Fibroblast of pulmonary artery (primary cell): ENCODE measurements at places on chromosomes 7 and 10.

- peak; percentile 97 for DNase-seq
Measured at GRCh38 chr10:34739915-34740314, 75.2 kb downstream of the PARD3 start.

- no peak for DNase-seq
Measured at GRCh38 chr10:86535132-86535882, 13.7 kb upstream of the WAPL start.

DNA sequence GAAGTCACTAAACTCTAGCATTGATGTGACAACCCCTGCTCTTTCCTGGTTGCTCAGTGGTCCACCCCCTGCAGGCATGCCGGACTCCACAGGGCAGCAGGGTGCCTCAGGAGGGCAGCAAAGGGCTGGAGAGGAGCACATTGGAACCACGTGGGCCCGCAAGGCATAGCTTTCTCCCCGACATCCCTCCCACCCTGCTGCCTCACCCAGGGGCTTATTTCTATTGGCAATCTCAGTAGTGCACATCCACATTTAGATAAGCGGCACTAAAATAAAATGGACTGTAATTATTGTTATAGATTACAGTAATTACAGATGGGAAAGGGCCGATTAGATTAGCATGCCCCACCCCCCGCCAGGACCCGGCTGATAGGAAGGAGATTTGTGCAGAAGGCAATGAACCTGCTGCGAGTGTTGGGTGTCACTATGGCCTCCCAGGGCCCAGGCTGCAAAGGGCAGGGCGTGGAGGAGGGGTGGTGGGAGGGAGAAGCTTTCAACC lies 580.1 kb downstream of the GRID1 start:
- DNase-seq, result no peak

DNA sequence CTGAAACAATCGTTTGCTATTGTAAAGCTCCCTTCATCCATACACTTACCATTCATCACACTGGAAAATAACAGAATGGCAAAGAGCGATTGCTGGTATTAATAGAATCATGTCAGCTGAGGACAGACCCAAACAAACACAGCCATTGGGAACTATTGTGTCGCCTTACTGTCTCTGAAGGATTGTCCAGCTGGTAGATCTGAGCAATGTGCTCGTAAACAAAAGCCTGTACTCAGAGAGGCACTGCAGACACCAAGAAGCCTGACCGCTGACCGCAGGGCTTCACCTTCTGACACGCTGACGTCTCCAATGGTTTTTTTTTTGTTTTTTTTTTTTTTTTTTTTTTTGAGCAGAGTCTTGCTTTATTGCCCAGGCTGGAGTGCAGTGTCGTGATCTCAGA lies 151.0 kb upstream of the FRMD4A start:
- DNase-seq, result no peak

DNA sequence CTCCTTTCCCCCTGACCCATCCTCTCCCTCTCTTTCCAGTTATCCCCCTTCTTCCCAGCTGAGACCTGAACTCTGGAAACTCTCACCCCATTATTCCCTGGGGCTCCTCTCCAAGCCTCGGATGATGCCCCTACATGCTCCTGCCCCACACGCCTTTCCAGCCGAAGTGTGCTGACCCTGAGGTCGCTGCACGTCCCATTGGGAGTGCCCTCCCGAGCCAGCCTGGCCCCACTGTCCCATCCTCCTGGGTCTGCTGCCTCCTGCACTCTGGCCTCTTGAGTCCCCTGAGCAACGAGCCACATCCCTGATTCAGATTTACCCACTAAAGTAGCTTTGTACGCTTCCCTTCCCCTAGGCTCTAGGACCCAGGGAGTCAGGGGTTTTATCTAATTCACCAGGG lies 87.4 kb downstream of the TCERG1L start:
- DNase-seq, result no peak

GRCh38 chr10:77229704-77230103 lies 407.9 kb downstream of the KCNMA1 start:
- no peak for DNase-seq

- DNase-seq, result no peak
Measured at GRCh38 chr10:129912166-129912917, 51.7 kb downstream of the EBF3 start.

GRCh38 chr7:128323459-128324367 lies 20.0 kb downstream of the RBM28 start:
- DNase-seq, result no peak

GRCh38 chr10:92689663-92690210 lies at the start of gene HHEX:
TSS of gene HHEX (plus strand) at chr10:92689955. CDS start at chr10:92689987, 32 bp downstream.
- DNase-seq, result peak; percentile 82

DNA sequence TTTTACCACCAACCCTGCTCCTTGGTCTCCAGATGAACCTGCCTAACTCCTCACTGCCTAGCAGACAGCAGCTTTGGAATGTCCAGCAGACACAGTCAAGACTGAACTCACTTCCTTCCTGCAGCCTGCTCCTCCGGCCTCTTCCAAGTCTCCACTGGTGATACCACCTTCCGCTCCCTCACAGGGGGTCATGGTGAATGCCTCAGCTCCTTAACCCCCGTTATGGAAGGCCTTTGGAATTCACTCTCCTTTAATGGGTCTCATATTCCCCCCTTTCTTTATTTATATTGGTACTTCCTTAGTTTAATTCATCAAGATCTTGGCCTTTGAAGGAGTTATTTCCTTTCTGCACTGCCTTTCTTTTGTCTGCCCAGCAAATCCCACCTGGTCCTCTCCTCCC lies 44.9 kb upstream of the ZNF32 start:
- DNase-seq, result peak; percentile 86

DNA sequence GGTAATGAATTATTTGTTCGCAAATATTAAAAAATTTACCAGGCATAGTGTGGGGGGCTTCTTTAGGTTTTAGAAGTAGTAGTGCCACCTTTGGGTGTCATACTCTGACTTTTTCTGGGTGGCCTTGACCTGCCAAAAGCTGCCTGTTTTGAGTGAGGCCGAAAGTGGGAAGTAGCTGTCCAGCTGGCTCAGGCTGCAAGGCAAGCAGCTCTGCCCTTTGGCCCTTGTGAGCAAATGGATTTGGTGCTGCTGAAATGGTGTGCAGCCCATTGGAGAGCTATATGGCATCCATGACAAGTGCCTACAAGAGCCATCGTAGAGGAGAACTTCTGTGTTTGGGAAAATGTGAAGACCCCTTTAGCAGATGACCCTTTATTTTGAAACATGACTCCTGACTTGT lies 20.2 kb upstream of the ICA1 start:
- DNase-seq, result no peak

- peak; percentile 97 for DNase-seq
Measured at GRCh38 chr10:14405076-14406065, 74.6 kb upstream of the FRMD4A start.

GRCh38 chr10:119198438-119198837 lies 8.9 kb upstream of the GRK5 start:
- no peak for DNase-seq

GRCh38 chr7:123537026-123537642 lies 2.7 kb upstream of the IQUB start:
- peak; percentile 58 for DNase-seq

DNA sequence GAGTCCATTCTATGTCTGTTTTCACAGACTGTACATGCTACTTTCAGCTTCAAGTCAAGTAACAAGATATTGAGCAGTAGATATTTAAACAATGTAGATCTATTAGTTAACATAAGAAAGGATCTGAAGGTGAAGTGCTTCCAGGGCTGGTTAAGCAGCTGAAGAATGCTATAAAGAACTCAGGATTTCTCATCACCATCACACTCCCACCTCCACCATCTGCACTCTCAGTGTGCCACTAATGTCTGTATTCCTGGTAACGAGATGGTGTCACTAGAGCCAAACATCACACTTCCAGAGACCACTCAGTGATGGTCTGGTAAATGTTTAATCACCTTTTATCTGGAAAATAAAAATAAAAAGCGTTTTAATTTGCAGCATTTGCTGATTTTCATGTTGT lies 224.0 kb upstream of the FERD3L start:
- DNase-seq, result no peak

DNA sequence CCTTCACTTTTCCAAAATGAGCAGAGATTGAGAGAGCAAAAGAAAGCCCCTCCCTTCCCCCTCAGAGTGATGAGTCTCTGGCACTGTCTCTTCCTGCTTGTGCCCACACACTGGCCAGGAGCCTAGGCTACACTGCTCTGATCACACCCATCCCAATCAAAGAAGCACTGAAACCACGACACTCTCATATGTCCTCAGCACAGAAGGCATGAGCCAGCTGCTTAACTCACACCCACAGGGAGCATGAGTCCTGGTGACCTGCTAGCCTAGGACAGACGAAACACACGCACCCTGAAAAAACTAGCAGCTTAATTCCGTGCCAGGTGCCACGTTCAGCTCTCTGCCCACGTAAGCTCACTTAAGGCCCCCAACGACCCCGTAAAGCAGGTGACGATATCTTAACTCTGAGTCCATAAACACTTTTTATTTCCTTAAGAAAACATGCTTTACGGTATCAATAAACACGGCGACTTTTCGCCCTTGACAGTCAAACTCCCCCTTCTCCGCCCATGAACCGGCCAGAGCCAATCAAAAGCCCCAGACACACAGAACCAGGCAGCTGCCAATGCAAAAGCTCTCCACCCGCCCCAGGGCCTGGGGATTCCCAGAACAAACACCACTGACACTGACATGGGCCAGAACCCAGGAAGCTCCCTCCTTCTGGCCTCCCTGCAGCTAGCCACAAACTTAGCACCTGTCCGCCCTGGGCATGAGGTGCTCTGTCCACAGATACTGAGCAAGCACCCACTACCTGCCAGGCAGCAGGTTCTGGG lies 69.0 kb downstream of the TNRC18 start:
- peak; percentile 24 for DNase-seq

DNA sequence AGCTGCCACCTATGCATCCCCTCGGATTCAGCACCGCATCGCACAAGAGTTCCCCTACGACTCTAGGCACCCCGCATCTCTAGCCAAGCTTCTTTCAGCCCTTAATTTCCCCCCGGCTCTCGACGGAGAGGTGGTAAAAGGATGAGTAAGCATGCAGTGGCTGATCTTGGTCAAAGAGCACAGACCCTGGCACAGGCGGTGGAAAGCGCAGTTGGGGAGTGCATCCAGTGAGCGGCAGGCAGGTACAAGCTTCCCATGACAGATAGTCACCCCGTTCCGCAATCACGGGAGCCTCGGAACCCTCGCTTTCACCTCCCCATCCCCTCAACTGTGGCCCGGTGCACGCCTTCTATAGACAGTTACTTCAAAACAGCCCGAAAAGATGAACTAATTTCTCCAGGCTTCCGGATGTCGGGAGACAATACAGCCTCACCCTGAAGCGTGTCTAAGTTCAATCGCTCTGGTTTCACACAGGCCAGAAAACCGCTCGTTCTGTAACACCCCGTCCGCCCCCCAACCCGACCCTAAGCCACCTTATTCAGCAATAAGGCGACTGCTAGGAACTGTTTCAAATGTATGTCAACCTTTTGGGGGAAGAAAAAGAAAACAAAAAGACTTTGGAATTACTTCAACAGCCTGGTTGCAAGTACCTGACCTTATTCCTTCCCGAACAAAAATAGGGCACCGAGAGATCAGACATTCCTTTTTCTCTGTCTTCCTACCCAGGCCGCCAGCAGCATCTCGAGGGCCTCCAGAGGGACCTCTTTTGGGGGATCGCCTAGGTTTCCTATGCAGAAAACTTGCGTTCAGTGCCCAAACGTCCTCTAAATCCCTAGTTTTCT lies 1.4 kb downstream of the RHEB start:
- peak; percentile 37 for DNase-seq

DNA sequence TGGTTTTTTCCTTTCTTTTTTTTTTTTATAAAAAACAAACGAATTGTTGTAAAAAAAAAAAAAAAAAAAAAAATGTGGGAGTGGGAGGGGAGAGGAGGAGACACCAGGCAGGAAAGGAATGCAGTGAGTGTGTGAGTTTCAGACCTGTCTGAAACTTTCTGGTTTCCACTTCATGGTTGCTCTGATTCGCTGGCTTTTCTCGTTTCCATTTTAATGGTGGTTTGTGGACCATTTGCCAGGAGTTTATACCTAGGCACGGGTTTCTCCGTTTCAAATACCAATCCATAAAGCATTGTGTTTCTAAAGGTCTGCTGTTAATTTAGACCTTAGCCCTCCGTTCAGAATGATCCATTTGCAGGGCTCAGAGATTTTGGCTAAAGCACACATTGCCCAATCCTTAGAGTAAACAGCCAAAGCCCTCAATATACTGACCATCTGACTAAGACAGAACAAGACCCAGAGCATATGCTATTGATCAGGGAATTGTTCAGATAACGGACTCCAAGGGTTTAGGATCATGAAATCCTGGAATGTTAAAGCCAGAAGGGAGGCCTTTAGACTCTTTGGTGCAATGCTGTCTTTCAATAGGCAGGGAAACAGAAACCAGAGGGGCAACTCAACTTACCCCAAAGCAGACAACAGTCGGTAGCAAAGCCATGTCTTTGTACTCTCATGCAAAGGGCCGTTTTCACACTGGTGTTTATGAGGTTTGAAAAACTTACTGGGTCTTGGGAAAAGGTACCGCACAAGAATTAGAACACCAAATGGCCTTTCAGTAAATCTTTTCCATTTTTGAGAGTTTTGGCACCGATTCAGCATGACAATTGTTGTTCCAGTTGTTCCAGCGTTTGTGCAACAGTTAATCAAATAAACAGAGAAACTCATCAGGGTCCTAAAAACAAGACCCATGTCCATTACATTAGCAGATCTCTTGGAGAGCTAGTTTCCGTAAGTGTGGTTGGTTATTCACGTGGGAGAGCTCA lies 94.3 kb upstream of the AGBL3 start:
- peak; percentile 75 for DNase-seq

- DNase-seq, result peak; percentile 99
Measured at GRCh38 chr7:101121991-101122932, 4.6 kb upstream of the SERPINE1 start.

DNA sequence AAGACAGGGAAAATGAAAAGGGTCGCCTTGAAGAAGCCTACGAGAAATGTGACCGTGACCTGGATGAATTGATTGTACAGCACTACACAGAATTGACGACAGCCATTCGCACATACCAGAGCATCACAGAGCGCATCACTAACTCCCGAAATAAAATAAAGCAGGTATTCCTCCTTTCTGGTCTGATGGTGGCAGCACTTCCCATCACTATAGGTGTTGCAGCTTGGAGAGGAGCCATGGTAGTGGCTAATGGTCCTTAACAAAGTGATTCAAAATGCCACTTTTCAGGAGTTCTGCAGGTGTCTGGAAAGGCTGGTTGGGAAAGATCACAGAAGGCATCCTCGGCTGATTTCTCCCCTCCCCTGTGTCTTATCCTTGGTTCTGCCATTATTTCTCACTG lies 22.1 kb downstream of the EXOC4 start:
- DNase-seq, result no peak

GRCh38 chr7:115782696-115783490 lies 247.7 kb downstream of the TFEC start:
- DNase-seq, result no peak

- DNase-seq, result no peak
Measured at GRCh38 chr10:128540781-128541761, 414.8 kb upstream of the MKI67 start.

DNA sequence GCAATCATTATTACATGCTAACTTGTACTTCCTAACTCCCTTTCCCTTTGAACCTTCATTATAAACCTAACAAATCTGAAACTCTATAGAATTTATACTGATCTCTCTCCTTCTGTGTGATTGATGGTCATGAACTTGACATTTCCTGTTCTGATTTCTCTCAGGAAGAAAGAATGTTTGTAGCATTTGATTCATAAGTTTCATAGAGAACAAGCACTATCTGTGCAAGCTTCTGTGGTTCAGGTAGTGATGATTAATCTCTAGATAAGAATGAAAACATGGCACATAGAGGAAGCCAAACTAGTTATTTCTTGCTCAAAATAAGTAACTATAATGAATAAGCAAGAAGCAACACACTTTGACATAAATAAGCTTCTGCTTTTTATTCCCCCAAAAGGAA lies 34.2 kb downstream of the TFPI2 start:
- peak; percentile 6 for DNase-seq

- no peak for DNase-seq
Measured at GRCh38 chr7:64625114-64626082, 40.5 kb upstream of the ZNF107 start.
